ENCODE measurements at places on chromosomes 7 and 10. TPM values are rescaled to one million over a fixed set of nuclear protein-coding genes. Genes with fewer than 3 reads are reported as not detected.

ABCB1 gene
- 0.08 TPM for total RNA-seq

NCF1 gene
- total RNA-seq: 0.18 TPM

TRPV5 gene
- not detected for total RNA-seq

PLPP4 gene
- total RNA-seq: 0.11 TPM

ZDHHC16 gene
- total RNA-seq: 52.0 TPM

AKR1C1 gene
- 467 TPM for total RNA-seq

TBC1D12 gene
- 6.4 TPM for total RNA-seq
